ENCODE measurements at places on chromosomes 3 and 15.

GRCh38 chr3:166663194-166663593 lies 716.9 kb downstream of the ZBBX start:
- DNase-seq: no peak

- no peak for DNase-seq
Measured at GRCh38 chr15:29149738-29150075, 119.9 kb downstream of the NSMCE3 start.

- DNase-seq: no peak
Measured at GRCh38 chr15:35362195-35362829, 183.7 kb downstream of the DPH6 start.

GRCh38 chr3:189269365-189269764 lies 97.6 kb downstream of the TPRG1 start:
- no peak for DNase-seq

DNA sequence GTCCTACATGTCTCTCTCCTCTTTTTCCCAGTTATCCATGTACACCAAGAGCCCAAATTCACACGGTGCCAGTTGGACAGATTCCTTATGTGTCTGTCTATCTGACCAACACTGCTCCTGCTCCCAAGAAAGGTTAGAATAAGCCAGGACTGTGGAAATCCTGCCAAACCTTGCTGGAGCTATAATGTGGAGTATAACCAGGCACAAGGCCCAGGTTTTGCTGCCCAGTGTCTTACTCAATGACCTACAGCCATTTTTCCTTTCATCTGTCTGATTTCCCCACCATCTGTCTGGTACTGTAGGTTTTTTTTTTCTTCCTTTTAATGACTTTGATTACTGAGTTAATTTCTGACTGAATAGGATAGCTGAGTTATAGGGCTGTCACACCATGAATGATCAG lies 26.5 kb upstream of the MINDY4B start:
- DNase-seq: peak; percentile 23

DNA sequence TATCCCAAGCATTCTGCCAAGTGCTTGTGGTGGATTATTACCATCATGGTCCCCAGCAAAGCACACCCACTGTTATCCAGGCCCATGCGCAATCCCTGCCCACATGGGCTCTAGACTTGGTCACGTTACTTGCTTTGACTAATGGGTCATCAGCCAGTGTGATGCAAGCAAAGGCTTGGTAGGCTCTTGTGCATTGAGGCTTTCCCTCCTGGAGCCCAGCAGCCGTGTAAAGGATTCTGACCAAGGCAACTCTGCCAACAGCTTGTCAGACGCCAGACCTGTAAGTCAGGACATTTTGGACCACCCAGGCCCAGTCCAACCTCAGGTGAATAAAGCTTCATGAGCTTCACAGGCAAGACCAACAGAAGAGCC lies 93.9 kb downstream of the ABHD5 start:
- no peak for DNase-seq

DNA sequence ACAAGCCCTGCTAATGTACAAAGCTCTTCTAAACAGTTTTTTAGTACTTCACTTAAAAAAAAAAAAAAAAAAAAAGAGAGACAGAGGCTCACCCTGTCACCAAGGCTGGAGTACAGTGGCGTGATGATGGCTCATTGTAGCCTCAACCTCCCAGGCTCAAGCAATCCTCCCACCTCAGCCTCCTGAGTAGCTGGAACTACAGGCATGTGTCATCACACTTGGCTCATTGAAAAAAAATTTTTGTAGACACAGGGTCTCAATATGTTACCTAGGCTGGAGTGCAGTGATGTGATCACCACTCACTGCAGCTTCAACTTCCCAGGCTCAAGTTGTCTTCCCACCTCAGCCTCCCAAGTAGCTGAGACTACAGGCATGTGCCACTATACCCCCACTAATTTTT lies 47.6 kb upstream of the HEG1 start:
- DNase-seq: no peak

GRCh38 chr3:23710555-23710954 lies 95.2 kb upstream of the UBE2E1 start:
- DNase-seq: no peak

- DNase-seq: peak; percentile 75
Measured at GRCh38 chr3:40780925-40781406, 256.2 kb downstream of the ZNF621 start.

GRCh38 chr3:103085465-103085864 lies 650.6 kb downstream of the ZPLD1 start:
- no peak for DNase-seq

DNA sequence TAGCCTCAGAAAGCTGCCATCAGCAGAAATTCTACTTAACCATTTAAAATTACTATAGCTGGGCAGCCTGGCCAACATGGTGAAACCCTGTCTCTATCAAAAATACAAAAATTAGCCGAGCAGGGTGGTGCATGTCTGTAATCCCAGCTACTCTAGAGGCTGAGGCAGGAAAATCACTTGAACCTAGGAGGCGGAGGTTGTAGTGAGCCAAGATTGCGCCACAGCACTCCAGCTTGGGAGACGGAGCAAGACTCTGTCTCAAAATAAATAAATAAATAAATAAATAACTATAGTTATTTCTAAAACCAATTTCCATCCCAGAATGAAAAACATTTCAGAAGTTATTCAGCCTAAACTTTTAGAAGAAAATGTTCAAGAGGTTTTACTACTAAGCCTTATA lies 25.1 kb downstream of the LRRFIP2 start:
- DNase-seq: no peak

DNA sequence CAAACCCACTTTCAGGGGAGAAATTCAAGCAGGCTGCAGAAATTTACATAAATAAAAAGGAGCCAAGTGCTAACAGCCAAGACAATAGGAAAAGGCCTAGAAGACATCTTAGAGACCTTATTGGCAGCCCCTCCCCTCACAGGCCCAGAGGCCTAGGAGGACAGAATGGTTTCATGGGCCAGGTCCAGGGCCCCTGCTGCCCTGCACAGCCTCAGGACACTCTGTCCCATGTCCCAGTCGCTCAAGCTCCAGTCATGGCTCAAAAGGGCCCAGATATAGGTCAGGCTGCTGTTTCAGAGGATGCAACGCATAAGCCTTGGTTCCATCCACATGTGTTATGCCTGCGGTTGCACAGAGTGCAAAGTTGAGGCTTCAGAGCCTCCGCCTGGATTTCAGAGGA lies 55.8 kb downstream of the SLC41A3 start:
- no peak for DNase-seq

DNA sequence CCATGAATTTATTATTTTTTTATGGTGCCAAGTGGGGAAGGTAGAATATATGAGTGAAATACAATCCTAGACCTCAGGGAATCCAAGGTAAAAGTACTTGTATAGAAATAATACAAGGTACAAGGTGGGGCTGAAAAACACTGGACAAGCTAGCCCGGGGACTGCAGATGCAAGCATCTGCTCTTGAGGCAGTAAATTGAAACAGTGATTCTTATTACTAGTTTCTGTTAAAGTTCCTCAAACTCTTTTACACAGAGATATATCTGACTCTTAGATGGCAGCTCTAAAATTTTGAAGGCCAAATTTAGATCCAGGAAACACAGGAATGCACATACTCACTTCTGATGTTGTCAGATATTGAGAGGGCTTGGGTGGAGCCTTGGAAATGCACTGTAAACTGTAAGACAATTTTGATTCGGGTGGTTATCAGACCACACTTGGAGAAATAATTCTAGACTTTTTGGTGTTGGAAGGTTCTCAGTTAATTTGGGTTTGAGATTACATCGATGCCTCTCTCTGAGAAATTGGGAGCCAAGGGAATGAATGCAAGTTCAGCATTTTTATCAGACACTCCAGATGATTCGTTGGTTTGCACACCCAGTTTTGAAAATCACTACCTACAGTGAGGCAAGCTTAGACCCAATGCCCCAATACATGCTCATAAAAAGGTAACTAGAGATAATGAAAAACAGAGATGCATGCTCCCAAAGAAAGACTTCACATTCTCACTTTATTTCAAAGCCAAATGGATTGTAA lies 7.3 kb downstream of the TP63 start:
- DNase-seq: no peak

- peak; percentile 77 for DNase-seq
Measured at GRCh38 chr3:196502775-196503195, 783 bp downstream of the RNF168 start.

DNA sequence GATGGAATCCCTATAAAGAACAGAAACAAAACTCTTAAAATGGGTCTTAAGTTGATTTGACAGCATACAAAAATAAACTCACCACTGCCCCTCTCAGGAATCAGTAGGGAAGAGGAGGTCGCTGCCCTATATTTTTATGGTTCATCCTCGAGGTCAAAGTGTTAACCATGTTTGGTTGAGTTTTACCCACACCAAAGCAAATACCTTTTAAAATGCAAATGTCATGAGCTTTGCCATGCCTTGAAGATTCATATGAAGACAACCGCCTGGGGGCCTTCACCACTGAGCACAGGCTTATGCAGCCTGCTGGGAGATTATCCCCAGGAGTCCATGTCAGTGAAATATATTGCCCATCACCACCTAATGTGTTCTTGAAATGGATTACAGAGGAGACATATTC lies 66.1 kb downstream of the GLB1 start:
- DNase-seq: no peak

- no peak for DNase-seq
Measured at GRCh38 chr15:88902846-88903245, 7.5 kb upstream of the HAPLN3 start.

GRCh38 chr3:13535526-13535875 lies 13.4 kb upstream of the FBLN2 start:
- no peak for DNase-seq

- DNase-seq: no peak
Measured at GRCh38 chr3:17832016-17832415, 89.6 kb upstream of the TBC1D5 start.

DNA sequence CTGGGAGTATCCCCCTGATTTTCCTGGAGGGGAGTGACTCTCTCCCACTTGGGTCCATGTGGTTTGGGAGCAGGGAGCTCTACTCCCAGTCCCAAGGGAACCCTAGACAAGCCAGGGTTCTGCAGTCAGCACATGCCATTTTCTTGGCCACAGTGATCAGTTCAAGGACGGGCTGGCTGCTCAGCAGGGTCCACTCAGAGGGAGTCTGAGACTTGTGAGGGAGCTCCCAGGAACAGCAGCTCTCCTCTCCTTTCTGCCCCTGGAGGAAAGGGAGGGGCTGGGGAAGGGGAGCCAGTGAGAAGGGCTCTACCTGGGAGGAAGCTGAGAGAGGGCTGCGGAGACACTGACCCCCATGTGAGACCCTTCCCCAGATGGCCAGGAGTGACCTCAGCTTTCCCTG lies 29.1 kb upstream of the LMCD1 start:
- DNase-seq: no peak

DNA sequence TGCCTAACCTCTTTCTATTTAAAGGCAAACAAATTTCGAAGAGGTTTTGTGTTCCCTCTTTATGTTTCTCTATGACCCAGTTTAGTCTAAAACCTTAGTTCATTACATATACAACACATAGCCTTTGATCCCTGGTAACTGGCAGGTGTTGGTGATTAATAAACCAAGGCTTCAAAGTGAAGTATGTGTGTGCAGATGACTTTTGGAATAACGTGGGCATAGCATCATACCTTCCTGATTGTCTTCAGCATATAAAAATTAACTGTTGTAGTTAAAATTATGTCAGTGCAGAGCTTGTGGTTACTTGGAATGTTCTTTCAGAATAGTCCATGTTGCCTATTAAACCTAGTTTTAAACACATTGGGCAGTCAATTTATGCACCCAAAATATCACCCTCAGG lies 608.3 kb downstream of the ROBO2 start:
- no peak for DNase-seq

GRCh38 chr15:101389362-101389761 lies 94.3 kb upstream of the SNRPA1 start:
- no peak for DNase-seq

- DNase-seq: peak; percentile 68
Measured at GRCh38 chr3:113531826-113532697, at the start of gene SIDT1. SIDT1 (plus strand) TSS chr3:113532555; CDS start chr3:113533022, 467 bp downstream.

- DNase-seq: no peak
Measured at GRCh38 chr3:190345878-190346277, 23.6 kb upstream of the CLDN1 start.

GRCh38 chr3:62374341-62375218 lies 1.2 kb upstream of the FEZF2 start:
- peak; percentile 47 for DNase-seq

DNA sequence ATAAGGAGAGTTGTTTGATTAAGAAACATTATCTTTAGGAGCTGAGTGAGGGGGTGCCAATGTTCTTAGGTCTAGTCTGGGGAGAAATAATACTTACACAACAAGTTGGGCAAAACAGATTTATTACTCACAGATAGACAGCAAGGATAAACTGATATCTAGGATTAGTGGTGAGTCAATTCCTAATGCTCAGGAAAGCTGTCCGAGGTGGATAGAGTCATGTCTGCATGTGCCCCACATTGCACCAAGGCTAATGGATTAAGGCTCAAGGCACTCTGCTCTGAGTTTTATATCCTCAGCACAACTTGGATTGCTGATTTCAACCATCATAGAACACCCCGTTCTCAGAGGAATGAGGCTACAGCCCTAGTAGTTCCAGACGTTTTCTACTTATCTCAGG lies 1042.3 kb downstream of the OTOL1 start:
- no peak for DNase-seq

GRCh38 chr3:53837331-53837730 lies 8.9 kb downstream of the CHDH start:
- no peak for DNase-seq

- DNase-seq: peak; percentile 53
Measured at GRCh38 chr15:45276831-45277230, 24.8 kb downstream of the SLC28A2 start.

DNA sequence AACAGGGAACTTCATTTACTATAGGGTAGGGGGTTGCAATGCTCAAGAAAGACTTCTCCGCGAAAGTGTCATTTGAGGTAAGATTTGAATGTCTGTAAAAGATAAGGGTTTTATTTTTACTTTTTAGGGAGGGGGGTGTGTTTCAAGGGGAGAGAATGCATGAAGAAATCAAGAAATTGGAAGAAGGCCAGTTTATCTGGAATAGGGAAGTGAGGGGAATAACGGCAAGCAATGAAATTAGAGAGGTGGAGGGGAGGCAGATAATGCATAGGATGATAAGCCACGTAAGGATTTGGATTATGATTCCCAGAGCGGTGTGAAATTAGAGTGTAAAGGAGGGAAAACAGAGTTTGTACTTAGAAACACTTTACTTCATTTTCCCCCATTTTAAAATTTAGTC lies 63.0 kb upstream of the MB21D2 start:
- DNase-seq: no peak

- no peak for DNase-seq
Measured at GRCh38 chr15:57917998-57918397, 147.5 kb downstream of the ALDH1A2 start.

GRCh38 chr3:40895109-40895508 lies 304.2 kb upstream of the CTNNB1 start:
- DNase-seq: no peak

DNA sequence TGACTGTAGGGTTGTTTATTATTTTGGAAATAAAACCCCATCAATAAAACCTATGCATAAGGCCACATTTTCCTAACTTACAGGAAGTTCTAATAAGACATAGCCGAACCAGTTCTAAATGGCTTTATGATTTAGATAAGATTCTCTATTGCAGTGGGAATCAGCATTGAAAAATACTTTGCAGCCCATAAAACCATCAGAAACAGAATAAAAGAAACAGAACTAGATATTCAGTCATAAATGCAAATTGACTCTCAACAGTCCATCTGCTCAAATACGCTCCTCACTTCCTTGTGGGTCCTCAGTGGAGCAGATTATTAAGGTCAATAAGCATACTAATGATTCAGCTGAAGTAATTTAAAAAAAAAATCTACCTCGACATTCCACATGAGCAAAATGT lies 8.8 kb downstream of the SATB1 start:
- DNase-seq: no peak
